ENCODE measurements at places on chromosomes 4 and X.

GRCh38 chrX:101407167-101407747 is 468 bp downstream of the GLA start:
- no peak for DNase-seq

GRCh38 chr4:56791316-56791715 is 30.2 kb downstream of the SPINK2 start:
- DNase-seq = no peak

GRCh38 chrX:110435196-110435595 is 76.5 kb downstream of the RTL9 start:
- DNase-seq = no peak

DNA sequence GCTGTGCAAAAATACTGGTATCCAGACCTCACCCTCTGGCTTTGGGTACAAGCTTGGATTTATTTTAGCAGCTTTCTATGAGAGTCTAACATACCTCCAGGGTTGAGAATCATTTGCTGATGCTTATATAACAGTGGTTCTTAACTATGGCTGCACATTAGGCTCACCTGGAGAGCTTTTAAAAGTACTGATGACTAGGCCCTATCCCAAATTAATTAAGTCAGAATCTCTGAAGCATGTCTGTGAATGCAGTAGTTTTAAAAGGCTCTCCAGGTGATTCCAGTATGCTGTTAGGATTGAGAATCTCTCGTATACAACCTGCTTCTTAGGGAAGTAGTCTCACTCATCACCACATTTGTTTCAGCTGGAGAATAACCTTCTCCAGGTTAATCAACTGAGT is 99.2 kb downstream of the PDHA2 start:
- no peak for DNase-seq

Data from NCI-H1436 (cell line).